ENCODE measurements at places on chromosomes 13 and 19.

- DNase-seq, result peak; percentile 38
Measured at GRCh38 chr13:111280681-111281585, 39.5 kb upstream of the TEX29 start.

GRCh38 chr19:2477732-2478191 is 1.8 kb downstream of the GADD45B start:
- no peak for DNase-seq

DNA sequence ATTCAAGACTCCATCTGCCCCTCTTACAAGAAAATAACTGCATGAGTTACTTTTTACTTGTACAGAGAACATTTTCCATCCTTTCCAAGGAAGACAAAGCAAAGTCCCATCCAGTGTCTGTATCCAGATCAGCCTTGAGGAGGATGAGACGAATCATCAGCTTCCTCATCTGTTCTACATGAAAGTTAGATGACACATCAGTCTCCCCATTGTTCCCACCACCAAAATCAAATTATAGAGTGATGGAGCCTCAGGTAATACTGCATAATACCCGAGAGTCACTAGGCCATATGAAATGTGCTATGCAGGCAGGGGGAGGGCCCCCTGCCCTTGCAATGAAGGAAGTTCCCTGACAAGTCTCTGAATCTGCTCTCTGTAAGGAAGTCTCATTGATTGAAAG is 1244.6 kb upstream of the SLC10A2 start:
- no peak for DNase-seq

DNA sequence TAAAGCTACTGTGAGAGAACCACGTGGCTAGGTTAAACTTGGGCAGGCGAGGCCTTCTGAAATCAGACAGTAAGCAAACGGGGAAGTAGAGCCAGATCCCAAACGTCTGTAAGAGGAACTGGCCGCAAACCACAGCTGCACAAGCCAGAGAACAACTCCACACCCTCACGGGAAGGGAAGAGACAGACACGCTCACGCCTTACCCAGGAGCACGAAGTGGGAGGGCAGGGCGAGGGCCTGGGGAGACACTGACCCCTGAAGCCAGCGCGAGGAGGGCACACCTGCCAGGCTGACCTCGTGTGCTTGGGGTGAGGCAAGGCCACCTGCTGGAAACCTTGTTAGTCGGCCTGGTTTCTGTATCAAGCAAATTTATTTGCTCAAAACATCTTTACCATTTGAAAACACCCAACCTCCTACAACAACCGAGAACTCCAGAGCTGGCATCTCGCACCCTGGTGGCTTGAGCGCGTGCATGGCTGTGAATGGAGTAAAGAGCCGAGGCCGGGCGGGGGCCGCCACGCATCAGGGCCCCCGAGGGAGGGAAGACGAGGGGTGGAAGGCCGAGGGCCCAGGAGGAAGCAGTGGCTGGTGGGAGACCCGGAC is 7.3 kb downstream of the POLR2E start:
- peak; percentile 95 for DNase-seq

- no peak for DNase-seq
Measured at GRCh38 chr19:31283701-31284100, 65.5 kb downstream of the TSHZ3 start.

GRCh38 chr19:56309511-56310185 is 5.0 kb downstream of the ZSCAN5A start:
- peak; percentile 47 for DNase-seq

DNA sequence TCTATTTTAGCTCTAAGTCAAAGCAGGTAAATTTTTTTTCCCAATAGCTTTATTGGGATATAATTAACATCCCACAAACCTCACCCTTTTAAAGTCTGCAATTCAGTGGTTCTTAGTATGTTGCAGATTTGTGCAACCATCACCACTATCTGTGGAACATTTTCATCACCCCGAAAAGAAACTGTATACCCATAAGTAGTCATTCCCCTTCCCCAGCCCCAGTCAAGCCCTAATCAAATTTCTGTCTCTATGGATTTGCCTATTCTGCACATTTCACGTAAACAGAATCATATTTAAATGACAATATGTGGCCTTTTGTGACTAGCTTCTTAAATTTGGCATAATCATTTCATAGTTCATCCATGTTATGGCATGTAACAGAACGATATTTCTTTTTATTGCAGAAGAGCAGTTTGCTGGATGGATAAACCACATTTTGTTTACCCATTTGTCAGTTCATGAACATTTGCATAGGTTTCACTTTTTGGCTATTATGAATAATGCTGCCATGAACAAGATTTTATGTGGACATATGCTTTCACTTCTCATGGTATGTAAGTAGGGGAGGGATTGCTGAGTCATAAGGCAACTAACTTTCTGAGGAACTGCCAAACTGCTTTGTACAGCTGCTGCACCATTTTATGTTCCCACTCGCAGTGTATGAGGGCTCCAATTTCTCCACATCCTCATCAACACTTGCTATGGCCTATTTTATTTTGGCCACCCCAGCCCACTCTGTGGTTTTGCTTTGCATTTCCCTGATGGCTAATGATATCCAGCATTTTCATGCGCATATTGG is 10.9 kb downstream of the SLC46A3 start:
- peak; percentile 97 for DNase-seq

DNA sequence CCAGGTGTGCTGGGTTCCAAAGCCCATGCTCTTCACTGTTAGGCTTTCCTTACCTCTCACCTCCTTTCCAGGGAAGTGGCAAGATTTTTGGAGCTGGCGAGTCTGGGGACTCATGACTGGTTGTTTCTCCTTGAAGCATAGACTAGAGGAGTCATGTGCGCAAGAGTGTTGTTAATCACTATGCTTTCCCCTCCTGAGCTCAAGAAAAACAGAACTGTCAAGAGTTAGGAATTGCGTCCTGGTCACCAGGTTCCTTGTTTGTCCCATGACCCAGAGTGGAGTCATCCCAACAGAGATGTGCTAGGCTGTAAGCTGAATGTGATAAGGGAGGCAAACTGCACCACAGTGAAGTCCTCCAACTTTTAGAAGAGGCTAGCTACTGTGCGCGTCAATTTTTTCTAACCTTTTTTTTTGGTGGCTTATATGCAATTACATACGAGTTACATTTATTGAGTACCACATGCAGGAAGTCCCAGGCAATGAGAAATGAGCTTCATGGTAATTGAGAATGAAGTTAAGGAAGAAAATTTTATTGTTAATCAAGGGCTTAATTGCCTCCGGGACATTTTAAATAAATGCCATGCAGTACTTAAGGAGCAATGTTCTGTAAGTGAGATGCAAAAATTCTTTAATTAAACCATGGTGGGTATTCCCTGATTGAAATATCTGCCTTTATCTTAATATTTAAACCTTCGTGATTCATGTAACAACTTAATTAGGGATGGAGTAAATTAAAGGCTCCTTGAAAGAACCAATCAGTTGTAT is 233.9 kb downstream of the ZIC5 start:
- DNase-seq, result peak; percentile 55

GRCh38 chr13:93309886-93310523 is 83.4 kb downstream of the GPC6 start:
- no peak for DNase-seq

DNA sequence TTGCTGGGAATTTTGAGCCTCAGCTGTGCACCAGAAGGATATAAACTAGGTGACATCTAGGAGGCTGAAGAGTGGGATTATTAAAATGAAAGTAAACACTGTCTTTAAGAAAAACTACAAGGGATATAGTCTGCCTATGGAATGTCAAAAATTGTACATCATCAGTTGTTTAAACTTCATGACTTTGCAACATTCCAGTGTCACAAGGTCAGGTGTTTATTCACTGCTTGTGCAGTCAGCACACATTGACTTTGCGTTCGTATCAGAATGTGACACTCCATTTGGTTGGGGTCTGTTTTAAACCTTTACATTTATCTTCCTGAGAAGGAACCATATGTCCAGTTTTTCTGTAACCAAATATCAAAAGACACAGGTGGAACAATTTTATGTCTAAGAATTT is 85.6 kb downstream of the KL start:
- no peak for DNase-seq

DNA sequence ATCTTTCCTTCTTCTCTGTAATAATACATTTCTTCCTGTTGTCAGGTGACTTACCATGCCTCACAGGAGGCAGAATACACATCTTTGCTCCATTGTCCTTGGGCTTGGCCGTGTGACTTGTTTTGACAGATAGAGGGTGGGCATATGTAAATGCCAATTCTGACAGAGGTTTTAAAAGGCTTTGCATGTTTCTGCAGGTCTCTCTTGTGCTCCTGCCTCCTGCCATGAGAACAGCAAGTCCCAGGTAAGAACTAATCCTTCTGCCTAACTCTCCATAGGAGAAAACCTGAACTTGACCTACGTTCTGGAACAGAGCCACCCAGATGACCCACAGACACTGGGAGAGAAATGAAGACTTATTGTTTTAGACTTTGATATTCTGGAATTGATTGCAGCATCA is 88.7 kb upstream of the TNFSF11 start:
- DNase-seq, result no peak

GRCh38 chr13:86900906-86901305 is 770.3 kb upstream of the SLITRK5 start:
- DNase-seq, result no peak

DNA sequence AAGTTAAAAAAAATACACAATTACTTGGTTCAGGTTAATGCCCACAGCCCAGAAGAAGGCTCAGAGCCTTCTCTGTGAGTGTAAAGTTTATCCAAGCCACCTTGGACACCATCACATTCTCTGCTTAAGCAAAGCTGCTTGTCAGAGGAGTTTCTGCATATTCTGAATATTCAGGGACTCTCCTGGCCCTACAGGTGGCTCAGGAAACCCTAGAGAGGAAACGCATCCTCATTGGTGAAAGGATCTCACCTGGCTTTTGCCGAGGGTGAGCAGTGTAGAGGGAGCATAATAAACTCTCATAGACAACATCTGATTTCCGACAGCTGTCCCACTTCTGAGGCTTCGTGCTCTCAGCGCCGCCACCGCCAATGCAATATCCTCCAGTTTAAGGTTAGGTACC is 239.9 kb upstream of the TSHZ3 start:
- no peak for DNase-seq

DNA sequence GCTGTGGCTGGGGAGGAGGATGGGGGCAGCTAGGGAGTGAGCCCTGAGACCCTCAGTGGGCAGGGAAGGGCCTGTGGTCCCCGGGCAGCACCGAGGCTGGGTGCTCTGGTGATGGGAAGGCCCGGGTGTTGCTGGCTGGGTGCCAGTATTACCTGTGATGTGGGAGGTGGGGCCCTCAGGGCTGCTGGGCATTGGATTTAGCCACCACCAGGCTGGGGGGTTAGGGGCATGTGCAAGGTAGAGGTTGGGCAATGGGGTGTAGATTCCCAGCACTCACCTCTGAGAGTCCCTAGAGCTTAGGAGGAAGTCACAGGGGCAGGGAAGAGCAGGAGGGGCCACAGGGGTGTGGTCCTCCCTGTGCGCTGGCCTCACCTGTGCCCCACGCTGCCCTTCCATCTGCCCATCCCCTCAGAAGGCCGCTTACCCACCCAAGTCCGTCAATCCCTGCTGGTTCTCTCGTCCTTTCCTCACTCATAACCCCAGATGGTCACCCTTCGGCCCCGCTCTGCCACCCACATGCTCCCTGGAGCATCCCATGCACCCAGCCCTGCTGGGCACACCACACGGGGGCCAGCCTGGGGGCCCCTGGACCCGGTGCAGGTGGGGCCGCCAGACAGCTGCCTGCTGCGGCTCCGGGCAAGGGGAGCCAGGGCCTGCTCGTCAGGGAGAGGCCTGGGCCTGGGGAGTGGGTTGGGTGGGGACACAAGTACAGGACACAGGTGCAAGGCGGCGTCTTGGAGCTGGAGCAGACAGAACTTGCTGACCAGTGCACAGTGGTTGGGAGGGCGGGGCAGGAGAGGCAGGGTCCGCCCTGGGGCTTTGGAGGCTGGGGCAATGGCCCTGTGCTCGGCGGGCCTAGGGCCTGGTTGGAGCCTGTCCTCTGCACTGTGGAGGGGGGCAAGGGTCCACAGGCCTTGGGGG is 12.5 kb downstream of the EPN1 start:
- DNase-seq, result no peak

DNA sequence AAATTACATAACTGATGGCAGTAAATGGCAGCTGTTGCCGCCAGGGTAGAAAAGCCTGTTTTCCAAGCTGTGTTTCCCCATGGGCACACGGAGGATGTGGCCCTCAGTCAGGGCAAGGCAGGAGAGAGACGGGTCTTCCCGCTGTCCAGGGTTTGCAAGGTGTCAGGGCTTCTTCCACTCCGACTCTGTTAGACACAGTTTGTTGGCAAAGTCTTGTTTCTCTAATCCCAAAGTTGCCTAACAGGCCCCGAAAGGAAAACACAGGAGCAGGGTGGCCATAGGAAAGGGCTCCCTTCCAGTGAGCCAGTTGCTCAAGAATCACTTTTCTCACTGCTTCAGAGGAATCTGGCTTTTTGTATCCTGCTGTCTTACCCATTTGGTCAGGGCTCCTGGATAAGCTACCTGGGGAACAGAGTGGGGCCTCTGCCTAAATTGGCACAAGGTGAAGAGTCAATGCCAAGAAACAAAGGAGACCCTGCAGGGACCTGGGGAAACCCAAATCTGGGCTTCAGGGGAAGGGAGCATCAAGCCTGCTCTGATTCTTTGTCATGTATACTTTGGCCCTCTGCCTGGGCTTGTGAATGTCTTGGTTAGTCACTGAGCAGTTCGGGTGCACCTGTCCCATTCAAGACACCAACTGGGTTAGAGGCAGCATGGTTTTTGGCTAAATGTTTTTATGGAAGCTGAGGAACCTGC is 29.0 kb upstream of the CXCL17 start:
- DNase-seq, result no peak

DNA sequence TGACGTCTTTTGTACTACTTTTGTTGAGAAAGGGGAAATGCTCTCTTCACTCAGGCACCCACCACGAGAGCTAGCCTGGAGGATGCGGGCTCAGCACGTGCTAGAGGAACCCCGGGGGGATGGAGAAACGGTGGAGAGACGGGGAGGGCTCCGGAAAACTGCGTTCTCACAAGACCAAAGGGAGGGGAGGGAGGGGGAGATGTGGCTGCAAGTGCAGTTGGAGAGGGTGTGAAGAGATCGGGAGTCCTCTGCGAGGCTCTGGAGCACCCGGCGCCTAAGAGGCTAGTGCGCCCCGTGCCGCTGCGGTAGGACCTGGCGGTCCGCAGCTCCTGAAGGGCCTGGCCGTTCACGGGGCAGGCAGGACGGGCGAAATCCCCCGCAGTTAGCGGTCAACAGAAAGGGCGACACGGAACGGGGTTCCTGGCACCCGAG is 43.4 kb upstream of the XPO4 start:
- peak; percentile 22 for DNase-seq

GRCh38 chr13:77752512-77753069 is 55.1 kb downstream of the SLAIN1 start:
- DNase-seq, result no peak

- DNase-seq, result no peak
Measured at GRCh38 chr19:40323705-40324104, 24.5 kb downstream of the C19orf47 start.

- DNase-seq, result peak; percentile 26
Measured at GRCh38 chr13:110702591-110703526, 3.1 kb downstream of the CARS2 start.

GRCh38 chr19:28794301-28794700 is 418.6 kb downstream of the UQCRFS1 start:
- DNase-seq, result no peak

DNA sequence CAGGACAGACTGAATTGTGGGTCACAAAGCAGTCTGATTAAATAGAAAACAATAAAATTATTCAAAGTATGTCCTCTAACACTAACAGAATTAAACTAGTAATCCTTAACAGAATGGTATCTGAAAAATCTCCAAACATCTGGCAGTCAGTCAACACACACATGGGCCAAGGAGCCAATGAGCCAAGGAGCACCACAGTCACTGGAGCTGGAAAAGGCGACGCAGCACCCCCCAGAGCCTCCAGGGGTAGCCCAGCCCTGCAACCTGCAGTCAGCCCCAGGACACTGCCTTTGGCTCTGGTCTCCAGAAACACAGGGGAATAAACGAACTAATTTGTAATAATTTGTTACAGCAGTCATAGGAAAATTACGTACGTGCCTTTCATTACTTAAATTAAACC is 12.3 kb downstream of the TUBGCP3 start:
- DNase-seq, result no peak
